ENCODE measurements at places on chromosomes 7 and 10.
A peak's percentile ranks its signal among the peaks of the same experiment; 100 is the strongest.

- no peak for DNase-seq
Observed at GRCh38 chr10:70656489-70656888, 15.8 kb upstream of the ADAMTS14 start.

DNA sequence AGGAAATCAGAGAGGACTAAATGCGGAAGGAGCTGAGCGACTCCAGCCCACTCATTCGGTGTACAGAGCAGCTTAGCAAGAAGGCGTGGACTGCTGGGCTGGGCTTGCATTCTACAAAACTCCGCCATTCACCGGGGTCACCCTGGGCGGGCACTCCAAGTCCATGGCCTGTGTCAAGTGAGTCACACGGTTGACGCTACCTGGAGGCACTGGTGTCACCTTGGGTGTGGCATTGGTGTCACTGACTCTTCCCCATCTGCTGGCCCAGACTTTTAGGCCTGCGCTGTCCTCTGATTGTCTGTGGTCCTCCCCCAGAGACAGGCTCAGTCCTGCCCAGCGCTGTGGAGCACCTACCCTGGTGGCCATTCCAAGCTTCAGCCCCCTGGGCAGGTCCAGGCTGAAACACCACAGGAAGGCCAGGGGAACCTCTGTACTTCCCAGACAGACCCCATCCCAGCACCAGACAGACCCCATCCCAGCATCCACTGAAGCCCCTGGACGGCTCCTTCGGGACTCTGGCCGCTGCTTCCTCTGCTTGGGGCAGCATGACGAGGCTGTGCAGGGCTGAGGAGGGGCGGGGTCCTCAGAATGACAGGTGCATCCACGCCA lies 30.6 kb upstream of the CNPY1 start:
- no peak for DNase-seq

DNA sequence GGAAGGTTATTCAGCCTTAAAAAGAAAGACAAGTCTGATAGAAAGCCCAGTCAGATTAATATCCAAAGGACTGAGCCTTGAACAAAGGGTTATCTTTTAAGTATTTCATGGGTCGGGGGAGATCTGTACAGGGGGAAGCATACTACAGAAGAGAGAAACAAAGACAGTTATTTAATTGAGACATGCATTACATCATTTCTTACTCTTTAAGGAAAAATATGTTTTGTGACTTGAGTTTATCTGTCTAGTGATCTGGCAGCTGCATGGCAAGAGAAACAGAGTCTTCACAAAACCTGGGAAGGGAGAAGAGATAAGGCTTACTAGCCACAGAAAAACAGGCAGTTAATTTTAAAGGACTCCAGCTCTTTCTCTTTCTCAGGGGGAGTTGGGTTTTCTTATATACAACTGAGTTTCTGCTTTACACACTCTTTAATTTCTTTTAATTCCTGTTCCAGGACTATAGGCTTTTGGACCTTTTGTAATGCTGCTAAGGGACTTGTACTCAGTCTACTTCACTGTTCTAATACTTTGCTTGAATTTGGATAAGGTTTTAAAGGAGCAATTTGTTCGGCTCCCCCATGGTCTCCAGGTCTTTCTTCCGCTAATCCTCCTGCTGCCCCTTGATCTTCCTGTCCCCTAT lies 20.9 kb upstream of the CYP3A43 start:
- no peak for DNase-seq

DNA sequence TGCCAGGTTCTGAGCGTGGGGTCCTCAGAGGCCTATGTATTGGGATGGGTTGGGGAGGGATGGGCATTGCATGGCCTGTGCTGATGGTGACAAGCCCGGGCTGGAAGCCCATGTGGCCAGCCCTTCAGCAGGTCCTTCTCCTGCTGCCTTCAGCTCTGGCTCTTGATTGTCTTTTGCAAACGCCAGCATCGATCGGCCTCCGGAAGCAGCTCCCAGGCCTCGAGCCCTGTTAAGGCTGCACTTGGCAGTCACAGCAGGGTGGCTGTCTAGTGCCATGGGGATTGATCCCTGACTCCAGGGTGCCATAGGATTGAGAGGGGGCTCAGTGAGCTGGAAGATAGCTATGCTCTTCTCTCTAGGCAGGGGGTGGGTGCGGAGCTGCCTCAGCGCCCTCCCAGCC lies 51.4 kb downstream of the CDH23 start:
- no peak for DNase-seq

DNA sequence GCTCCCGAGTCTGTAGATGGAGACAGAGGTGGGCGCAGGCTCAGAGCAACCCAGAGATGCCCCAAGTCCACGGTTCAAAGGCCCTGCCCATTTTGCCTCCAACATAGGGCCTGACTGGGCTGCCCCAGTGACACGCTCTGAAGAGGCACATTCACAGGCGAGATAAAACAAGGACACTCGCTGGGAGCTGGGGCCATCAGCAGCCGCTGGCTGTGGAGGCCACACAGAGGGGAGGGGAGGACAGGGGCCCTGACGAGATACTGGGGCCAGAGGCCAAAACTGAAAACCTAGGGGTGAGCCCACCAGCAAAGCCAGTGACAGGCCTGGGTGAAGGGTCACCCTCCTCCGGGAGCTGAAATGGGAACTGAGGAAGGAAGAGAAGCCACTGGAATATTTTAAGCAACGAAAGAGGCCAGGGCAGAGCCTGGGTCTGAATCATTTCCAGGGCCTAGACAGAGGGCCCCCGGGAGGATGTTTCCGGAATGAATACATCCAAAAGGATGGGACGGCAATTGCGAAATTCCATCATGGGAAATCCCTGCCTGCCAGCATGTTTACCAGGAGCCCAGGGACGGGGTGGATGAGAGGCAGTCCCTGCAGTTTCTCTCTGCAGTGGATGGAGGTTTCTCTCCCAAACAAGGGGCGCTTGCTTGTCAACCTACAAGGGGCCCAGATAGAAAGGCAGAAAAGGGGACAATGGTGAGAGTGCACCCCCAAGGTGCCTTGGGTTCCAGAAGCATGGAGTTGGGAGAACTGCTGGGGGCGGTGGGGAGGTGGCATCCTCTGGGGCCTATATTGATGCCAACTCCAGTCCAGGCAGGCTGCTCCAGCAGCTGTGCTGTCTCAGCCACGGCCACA lies 29.0 kb upstream of the HSPA12A start:
- DNase-seq = no peak

- no peak for DNase-seq
Observed at GRCh38 chr10:60818134-60818770, 40.0 kb downstream of the CDK1 start.

GRCh38 chr10:75101416-75102251 lies 9.8 kb upstream of the SAMD8 start:
- no peak for DNase-seq

DNA sequence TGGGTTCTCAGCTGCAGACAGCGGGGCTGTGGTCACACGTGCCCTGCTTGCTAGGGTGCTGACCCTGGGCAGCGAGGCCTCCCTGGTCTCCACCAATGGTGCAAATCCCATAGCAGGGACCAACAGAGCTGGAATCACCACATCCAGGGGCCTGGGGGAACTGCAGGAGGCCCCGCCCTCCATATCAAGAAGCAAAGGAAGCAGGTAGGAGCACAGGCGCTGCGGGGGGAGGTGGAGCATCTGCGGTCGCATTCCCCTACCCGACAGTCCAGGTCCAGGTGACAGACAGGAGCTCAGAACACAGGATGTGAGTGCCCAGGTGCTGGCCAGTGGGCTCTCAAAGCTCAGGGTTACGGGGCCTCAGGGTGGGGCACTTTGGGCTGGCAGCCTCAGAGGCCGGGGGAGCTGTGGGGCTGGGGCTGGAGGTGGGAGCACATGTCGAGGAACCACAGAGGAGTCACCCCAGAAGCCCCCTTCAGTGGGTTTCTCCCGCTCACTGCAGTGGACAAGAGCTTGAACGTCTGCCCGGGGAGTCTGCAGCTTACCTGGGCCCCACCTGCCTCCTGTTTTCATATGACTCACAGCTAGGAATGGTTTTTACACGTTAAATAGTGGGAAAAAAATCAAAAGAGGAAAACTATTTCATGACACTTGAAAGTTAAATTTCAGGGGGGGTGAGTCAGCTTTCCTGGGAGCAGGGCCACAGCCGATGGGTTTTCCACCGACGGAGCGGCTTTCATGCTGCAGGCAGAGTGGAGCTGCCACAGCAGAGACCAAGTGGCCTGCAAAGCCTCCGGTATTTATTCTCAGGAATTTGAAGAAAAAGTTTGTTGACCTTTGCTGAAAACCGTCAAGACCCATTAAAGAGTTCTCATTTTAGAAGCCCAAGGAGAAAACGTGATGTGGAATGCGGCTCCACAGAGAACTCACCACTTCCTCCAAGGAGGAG lies 148.7 kb upstream of the PPP2R2D start:
- DNase-seq = no peak

DNA sequence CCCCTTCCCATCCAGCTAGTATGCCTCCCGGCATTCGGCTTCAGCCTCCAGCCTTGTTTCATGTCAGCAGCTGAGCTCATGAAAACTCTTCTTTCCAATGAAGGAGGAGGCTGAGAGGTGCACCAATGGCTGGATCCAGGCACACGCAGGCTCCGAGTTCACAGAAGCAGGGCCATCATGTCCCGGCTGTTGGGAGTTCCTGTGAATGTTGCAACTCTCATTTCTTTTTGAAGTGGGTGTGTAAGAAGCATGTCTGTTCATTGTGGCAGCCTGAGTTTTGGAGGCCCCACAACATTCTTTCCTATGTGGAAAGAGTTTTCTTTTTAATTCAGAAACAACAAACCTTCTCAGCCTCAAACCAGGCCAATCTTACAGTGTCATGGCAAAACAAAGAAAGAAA lies 89.7 kb downstream of the PTPRE start:
- DNase-seq = no peak

- no peak for DNase-seq
Observed at GRCh38 chr10:105042906-105043552, 401.9 kb downstream of the SORCS3 start.

DNA sequence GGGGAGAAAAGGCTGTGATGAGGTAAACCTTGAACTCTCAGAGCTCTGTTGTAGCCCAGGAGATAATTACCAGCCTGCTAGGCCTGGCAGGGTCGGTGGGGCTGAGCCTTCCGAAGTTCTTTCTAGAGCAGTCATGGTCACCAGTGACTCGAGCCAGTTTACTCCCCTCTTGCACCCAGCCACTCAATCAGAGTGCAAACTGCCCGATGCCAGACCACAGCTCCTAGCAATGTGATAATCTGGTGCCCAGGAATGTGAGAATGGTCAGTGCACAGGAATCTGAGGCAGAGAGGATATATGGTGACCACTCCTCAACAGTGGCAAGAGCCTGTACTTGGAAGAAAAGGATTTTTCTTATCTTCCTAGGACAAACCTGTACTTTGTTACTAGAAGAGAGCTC lies 46.4 kb upstream of the KMT2E start:
- no peak for DNase-seq

- no peak for DNase-seq
Observed at GRCh38 chr10:72688208-72688651, 3.7 kb upstream of the MCU start.

DNA sequence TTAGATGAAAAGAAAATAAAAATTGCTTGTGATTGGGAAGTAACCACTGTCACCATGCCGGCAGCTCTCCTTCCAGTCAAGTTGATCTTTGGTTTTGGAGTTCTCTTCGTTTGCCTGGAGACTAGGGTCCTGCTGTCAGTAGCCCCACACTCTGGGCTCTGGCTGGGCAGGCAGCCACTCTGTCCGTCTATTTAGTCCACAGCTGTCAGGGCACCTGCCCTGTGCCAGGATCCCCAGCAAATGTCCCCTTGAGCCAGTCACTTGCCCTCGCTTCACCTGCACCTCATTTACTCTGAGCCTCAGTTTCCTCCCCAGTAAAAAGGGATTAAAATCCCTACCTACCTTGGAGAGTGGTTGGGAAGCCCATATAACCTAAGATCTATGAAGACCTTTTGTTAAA lies 55.5 kb downstream of the PAX2 start:
- DNase-seq = no peak

DNA sequence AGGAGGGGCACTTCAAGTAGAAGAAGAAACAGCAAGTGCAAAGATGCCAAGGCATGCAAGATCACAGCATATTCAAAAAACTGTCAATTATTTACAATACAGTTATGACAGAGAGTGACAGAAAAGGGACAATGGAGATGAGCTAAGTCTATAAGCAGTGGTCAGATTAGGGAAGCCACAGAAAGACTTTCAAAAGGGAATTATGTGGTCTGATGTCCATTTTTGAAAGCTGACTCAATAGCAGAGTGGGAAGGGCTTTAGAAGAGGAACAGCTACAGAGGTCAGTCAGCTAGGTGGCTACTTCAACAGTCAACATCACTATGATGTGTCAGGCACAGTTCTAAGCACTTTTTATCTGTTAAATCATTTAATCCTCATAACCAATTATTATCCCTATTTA lies 45.2 kb upstream of the SPOCK2 start:
- peak; percentile 57 for DNase-seq

DNA sequence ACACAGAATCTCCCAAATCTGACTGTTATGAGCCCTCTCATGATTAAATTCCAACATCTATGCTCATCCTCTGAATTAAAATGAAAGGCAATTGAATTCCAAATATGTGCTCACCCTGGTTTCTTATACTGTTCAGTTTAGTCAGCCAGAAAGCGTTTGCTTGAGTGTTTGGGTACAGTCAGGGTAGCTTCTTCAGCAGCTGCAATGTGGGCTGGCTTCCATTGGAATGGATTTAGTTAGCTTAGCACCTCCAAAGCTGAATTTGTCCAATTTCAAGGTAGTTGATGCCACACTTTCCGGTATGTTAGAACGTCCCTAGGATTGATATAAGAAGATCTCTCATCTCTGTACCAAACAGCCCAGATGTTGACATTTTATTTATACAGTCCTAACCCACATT lies 9.3 kb downstream of the KLHL7 start:
- no peak for DNase-seq

DNA sequence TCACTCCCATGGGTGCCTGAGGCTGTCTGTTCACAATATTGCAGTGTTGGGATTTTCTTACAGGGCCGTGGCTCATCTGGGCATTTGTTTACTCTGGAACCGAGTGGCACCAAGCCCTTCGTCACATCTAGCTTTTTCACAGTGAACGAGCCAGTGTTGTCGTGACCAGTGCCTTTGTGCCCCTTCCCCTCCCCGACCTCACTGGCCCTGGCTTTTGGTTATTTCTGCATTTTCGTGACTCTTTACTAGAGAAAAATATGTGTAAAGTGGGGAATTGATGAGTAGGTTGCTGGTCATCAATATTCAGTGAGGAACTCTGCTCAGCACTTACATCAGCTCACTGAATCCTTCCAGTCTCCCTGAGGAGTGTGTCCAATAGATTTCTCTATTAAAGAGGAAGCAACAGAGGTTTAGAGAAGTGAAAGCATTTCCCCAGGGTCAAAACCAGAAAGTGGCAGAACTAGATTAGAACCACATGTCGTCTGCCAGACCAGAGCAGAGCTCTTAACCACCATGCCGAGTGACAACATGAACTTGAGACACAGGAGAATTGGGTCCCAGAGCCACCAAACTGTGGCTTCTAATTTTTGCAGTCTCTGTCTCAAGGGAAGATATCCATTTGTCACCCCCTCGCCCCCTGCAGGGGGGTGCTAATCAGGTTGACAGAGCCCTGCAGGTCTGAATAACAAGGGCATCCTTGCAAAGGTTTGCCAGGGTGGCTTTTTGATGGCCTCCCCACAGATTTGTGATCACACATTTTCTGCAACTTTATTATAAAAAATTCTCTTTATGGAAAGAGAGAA lies 125.3 kb downstream of the CHN2 start:
- no peak for DNase-seq

Data from GM19239 (cell line).